ENCODE measurements at places on chromosomes 3 and 15.
A peak's percentile ranks its signal among the peaks of the same experiment; 100 is the strongest.

DNA sequence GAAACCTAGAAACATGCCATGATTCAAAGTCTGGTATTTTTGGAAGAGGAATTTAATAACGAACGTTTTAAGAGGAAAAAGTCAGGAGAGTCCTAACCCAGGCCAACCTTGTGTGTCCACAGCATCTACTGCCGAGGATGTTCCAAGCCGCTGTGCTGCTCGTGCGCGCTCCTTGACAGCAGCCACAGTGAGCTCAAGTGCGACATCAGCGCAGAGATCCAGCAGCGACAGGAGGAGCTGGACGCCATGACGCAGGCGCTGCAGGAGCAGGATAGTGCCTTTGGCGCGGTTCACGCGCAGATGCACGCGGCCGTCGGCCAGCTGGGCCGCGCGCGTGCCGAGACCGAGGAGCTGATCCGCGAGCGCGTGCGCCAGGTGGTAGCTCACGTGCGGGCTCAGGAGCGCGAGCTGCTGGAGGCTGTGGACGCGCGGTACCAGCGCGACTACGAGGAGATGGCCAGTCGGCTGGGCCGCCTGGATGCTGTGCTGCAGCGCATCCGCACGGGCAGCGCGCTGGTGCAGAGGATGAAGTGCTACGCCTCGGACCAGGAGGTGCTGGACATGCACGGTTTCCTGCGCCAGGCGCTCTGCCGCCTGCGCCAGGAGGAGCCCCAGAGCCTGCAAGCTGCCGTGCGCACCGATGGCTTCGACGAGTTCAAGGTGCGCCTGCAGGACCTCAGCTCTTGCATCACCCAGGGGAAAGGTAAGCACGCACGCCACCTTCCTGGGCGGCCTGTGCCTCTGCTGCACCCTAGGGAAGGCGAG lies 28.4 kb downstream of the PML start:
- no peak for DNase-seq

DNA sequence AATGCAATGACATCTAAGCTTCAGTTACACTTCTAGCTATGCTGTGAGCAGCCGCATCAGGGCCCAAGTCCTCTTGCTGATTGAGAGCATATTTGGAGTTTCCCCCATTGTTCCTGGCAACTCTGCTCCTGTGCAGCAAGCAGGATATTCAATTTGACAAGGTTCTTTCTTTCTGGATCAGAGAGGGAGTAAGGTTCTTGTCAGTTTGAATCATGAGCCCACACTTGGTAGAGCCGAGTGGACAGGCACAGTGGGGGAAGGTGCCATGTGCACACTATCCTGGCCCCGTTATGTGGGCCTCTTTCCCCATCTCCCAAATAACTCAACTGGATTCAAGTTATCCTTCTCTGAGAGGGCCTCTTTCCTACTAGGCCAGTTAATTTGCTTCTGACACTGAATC lies 385.4 kb downstream of the ZIC1 start:
- no peak for DNase-seq

- DNase-seq = no peak
Measured at GRCh38 chr3:33544126-33544525, 103.9 kb upstream of the UBP1 start.

GRCh38 chr3:16692486-16693344 lies 87.5 kb upstream of the DAZL start:
- no peak for DNase-seq

DNA sequence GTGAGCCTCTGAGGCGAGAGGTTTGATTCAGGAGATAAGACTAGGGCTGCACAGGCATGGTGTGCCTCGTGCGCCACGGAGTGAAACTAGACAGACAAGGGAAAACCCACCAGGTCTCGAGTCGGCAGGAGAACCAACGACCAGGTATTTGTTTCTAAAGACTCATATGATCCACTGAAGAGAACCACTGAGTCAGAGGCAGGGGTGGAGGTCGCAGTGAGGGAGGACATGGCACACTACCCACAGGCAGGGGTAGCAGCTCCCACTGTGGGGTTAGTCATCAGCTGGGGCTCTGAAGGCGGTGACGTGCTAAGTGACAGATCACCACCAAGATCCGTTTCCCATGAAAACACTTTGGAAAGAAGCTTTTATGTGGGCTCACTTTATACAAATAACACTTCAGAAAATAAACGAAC lies 45.7 kb downstream of the CHSY1 start:
- DNase-seq = peak; percentile 81

GRCh38 chr3:115727135-115727534 lies 103.8 kb downstream of the GAP43 start:
- DNase-seq = no peak

DNA sequence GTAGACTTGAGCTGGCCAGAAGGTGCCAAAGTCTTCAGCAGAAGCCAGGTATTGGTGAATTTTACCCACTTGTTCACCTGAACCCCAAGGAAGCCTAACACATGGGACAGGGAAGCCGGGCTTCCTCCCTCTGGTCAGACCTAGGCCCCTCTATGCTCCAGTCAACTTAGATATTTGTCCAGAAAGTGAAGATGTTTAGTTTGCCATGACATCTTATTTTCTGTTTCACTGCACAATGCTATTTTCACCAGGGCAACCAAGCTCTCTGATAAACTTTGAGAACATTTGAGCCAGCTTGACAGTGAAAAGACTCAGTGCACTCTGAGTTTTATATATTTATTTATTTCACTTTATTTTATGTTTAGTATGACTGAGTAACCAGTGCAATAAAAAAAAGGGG lies 71.0 kb downstream of the SOX14 start:
- DNase-seq = no peak

DNA sequence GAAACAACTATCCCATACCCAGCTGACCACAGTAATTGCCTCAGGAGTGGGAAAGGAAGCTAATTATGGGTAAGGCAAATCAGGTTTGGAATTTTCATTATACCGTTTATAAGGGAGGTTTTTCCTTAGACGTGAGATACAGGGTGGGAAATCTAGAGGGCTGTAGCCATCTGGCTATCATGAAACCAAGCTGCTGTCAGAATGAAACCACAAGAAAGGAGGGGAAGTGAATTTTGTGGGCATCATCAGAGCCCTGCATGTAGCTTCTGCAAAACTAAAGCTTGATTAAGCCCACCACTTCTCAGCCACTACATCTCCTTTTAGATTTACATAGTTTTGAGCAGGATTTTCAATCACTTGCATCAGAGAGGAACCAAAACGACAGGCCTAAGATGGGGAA lies 893.5 kb downstream of the TUSC7 start:
- DNase-seq = no peak

GRCh38 chr3:77693147-77693546 lies 653.2 kb downstream of the ROBO2 start:
- no peak for DNase-seq

DNA sequence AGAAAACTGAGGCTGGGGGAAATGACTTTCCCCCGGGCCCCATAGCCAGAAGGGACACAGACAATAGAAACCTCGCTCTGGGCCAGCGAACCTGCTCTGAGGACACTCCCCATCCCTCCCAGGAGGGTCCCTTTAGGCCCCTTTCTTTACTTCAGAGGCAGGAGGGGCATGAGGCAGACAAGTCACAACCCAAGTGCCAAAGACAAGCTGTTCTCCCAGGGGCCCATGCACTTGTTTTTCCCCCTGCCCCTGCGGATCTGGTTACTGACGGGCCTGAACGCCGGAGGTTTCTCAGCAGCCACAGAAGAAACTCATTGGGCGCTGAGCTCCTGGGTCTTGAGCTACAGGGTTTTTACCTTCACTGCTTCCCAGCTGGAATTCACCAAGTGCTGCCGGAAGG lies 9.8 kb downstream of the PGPEP1L start:
- DNase-seq = no peak

DNA sequence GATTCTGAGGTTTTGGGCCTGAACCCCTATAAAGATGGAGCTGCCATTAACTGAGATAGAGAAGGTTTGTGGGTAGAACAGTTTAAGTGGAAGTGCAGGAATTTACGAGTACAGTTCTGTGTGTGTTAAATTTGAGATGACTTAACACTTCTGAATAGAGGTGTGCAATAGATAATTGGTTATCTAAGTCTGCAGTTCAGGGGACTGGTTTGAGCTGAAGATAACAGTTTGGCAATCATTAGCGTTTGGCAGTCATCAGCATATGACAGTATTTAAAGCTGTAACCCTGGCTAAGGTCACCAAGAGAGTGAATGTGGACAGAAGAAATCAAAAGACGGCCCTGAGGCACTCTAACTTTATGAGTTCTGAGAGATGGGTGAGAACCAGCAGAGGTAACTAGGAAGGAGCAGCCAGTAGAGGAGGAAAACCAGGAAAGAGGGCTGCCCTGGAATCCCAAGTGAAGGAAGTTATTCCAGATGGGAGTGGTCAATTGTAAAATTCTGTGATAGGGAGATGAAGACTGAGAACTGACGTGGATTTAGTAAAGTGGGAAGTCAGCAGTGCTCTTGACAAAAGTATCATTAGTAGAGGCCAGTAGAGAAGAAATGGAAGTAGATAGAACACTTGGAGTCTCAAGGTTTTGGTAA lies 8.1 kb downstream of the MYNN start:
- no peak for DNase-seq

- DNase-seq = no peak
Measured at GRCh38 chr3:16171009-16171408, 3.5 kb upstream of the GALNT15 start.

DNA sequence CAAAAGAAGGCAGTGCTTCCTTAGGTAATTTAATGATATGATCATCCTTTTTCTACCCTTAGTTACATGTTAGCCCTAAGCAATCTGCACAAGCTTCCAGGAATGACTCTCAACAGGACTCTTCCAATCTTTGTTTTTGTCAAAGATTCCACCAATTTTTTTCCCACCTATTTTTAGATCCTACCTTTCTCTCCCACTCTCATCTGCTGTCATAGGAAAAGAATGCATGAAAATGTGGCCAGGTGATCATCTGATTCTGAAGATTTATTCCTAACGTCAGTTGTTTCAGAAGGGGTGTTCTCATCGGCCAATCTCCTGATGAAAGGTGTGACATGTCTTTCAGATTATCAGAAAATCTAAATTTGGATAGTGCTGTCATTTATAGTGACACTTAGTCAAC lies 7.2 kb downstream of the CCDC54 start:
- no peak for DNase-seq

GRCh38 chr3:125386811-125387210 lies 11.7 kb upstream of the ZNF148 start:
- DNase-seq = no peak

DNA sequence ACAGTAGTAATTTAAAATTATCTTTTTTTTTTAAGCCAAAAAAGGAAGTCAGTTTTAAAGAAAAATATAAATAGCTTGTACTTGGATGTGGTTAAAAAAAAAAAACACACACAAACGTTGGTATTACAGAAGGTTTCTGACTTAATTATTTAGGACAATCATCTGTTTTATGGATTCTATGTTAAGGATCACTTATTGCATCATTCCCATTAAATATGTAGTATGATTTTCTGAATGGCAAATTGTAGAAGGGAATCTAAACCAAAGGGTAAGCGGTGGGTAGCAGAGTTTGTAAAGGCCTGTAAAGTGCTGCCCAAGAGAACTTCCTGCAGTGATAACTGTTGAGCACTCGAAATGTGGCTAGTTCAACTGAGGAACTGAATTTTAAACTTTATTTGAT lies 8.0 kb downstream of the SENP2 start:
- DNase-seq = no peak

DNA sequence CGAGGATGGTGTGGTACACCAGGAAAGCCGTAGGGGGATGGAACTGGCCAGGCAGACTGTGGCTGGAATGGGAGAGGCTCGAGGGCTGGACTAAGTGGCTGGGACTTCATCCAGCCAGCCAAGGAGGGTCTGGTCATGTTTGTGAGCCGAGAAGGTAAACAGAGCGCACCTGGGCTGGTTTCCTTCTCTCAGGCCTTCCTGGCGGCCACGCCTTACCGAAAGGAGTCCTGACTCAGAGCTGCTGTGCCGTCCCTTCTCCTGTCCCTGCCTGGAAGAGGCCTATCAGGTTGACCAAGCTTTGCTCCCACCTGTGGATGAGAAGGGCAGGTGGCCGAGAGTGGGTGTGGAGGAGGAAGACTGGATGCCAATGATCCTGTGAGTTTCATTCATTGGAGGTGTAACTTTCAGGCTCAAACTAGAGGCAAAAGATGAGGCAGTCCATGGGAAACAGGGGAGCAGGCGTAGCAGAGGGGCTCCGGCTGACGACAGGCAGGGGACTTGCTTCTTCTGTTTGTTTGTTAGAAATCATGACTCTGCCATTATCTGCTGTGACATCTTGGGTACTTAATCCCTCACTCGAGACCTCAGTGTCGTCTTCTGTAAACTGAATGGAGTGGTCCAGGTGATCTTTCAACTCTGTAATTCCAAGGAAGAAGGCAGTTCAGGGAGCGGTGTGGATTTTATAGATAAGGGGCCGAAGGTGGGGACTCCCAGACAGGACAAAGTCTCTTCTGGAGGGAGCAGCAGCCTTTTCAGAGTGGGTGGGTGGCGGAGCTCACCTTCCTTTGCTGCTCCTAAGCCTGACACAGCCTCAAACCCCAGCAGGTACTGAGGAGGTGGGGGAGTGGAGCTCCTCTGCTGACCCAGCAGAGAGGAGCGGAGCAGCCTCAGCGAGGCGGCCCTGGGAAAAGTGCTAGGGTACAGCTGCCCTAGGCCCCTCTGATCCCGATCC lies 71.8 kb upstream of the GATM start:
- no peak for DNase-seq

DNA sequence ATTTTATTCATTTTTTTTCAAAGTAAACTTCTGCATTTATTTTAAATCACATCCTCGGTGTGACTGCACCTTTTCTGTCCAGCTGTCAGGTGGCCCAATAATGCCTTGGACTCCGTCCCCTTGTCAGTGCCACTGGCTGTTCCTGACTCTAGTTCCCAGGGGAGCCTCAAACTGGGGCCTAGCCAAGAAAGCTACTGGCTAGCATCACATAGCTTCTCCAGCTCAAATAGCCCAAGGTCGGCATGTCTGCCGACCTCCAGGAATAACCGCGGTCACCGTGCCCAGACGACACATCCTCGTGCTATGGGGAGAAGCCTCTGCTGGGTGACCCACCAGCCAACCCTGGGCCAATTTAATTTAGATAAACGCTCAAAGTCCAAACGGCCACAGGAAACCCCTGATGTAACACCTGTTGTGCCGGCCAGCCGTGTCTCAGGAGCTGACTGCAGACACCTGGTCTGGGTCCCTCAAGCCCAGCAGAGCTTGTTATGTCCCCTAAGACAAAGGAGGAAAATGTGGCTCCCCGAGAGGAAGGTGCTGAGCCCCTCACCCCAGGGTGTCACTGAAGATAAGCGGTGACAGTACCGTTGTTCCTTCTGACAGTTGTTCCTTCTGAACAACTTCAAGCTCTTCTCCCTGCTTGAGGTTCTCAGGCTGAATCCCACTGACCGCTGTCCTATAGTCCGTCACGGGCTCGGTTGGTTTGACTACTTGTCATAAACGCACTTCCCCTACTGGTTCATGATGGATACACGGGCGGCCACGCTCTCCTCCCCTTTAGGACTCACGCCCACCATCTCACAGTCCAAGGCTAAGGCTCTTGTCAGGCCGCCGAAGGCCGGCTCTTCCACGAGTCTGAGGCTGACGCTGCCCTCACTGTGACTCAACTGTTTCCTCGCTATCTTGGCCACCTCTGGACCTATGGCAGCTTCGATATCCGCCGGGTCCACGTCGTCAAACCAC lies 126.2 kb downstream of the KLF13 start:
- DNase-seq = no peak
